T-helper 17 cell (primary cell): ENCODE measurements at places on chromosomes 13 and 19. TPM values are rescaled to one million over a fixed set of nuclear protein-coding genes. Genes with fewer than 3 reads are reported as not detected.

Gene KLK11
- total RNA-seq: not detected

Gene ZIM2
- not detected for total RNA-seq

Gene NALCN
- not detected for total RNA-seq

Gene ZNF578
- 0.26 TPM for total RNA-seq

Gene CGB3
- not detected for total RNA-seq

Gene BRME1
- 0.82 TPM for total RNA-seq
